ENCODE measurements at places on chromosomes 7 and 10.

DNA sequence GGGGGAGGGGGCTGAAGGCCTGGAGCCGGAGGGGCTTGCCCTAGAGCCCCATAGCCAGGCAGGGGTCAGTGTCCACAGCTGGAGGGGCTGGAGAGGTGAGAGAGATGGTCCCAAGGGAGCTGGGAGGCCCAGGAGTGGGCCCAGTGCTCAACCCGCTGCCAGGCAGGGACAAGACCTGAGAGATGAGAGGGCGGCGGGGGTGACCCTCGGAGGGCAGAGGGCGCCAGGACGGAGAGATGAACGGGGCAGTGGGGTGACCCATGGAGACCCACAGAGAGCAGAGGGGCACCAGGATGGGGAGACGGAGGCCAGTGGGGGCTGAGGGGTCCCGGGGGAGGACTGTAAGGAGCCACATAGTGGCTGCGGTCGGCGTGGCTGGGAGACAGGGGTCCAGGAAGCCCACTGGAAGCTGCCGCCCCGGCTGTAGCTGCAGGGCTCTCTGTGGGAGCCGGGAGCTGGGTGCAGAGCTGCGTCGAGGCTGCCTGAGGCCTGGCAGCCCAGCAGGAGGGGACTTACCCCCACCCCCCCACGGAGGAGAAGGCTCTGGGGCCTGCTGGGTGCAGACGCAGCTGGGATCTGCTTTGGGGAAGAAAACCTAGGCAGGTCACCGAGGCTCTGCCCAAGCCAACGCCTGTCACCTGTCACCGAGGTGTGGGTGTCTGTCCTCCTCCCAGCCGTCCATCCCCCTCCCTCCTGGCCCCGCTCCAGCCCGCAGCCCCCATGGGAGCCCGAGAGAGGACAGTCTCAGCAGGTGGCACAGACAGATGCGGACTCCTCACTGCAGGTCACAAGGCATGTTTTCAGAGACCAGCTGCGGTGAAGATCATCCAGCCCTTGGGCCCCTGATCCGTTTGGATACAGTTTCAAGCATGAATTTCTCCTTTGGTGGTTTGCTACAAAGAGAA is 25.1 kb downstream of the PWWP2B start:
- no peak for DNase-seq

DNA sequence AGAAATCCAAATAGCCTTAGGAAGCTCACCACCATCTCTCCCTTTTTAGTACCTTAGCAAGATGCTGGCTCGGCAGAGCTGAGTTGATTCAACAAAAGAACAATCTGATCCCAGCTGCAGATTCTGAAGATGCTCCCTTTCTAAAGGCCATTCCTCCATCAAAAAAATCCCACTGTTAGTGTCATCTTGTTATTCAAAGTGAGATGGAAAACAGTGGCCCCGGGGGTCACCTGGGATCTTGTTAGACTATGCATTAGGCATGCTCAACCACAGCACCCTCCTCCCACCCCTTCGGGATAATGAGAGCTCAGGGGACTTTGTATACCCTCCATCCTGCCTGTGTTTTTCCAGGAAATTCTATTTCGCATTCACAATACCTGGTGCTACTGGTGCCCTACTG is 2.4 kb downstream of the NCAPG2 start:
- DNase-seq: no peak

DNA sequence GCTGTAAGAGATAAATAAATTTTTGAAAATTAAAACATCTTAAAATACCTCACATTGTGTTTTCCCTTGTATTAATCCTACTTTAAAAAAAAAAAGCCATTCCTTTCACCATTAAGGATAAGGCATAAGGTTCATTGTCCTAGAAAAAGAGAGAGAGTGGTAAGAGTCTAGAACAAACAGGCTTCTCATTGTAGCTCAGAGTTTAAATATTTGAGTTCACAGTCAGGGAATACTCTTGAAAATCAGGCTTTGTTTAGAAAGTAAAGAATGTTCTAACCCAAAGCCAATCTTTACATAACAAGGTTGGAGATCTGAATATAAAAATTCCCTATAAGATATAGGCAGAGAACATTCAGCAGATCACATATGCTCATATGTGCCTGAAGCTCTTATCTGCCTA is 40.2 kb upstream of the TES start:
- no peak for DNase-seq

- no peak for DNase-seq
Measured at GRCh38 chr10:58755677-58756076, 243.0 kb downstream of the BICC1 start.

DNA sequence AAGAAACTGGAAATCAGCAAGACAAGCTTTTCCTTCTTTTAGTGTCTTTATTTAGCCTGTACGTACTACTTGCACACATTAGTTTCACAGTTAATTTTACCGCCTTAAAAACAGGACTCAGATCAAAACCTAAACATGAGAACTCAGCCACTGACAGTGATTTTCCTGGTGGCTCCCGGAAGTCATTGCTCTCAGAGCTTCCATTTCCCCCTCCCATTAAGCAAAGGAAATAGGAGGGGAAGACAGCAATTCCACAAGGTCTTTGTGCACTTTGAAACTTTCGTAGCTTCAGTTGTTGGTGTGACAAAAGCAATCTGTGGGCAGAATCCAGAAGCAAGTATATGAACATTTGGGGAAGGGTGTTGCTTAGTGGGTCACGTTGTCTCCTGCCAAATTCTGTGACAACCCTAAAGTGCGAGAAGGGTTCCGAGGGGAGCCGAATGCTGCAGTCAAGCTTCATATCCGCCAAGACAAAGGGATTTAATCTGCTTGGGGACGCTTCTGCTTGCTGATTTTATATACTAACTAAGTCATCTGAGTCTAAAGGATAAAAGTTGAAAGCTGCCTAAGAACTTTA is 30.4 kb downstream of the FAM53B start:
- DNase-seq: no peak

- no peak for DNase-seq
Measured at GRCh38 chr7:32293833-32294232, 196.3 kb downstream of the LSM5 start.

GRCh38 chr10:117541909-117542705 is 439 bp upstream of the EMX2 start:
- no peak for DNase-seq

GRCh38 chr10:121556918-121557573 is 41.2 kb downstream of the FGFR2 start:
- no peak for DNase-seq

GRCh38 chr10:58400609-58401008 is 15.4 kb downstream of the TFAM start:
- no peak for DNase-seq

DNA sequence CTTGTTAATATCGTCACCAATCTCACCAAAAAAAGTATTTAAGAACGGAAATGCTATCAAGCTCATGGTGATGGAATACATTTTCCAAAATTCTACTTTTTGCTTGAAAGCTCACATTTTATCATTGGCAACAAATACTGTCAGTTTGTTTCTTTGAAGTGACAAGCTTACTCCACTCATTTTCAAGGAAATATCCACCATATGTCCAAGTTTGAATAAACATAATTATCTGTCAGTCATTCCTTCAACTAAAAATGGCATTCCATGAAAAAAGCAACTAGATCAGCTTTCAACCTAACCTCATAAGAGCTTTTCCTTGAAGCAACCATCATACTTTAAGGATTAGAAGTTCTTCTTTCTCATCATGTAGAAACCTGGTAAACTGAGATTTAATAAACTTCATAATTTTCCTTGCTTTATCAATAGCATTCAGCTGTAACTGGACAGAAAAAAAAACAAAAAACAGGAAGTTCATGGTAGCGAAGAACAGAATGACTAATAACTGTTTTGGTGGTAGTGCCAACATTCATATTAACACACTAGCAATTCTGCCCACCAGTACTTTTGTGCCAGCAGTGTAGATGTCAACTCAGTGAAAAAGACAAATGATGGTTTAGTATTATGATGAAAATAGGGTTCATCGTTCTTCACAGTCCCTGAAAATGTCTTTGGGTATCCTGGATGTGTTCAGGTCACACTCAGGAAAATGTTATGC is 764.9 kb downstream of the GRM8 start:
- no peak for DNase-seq

DNA sequence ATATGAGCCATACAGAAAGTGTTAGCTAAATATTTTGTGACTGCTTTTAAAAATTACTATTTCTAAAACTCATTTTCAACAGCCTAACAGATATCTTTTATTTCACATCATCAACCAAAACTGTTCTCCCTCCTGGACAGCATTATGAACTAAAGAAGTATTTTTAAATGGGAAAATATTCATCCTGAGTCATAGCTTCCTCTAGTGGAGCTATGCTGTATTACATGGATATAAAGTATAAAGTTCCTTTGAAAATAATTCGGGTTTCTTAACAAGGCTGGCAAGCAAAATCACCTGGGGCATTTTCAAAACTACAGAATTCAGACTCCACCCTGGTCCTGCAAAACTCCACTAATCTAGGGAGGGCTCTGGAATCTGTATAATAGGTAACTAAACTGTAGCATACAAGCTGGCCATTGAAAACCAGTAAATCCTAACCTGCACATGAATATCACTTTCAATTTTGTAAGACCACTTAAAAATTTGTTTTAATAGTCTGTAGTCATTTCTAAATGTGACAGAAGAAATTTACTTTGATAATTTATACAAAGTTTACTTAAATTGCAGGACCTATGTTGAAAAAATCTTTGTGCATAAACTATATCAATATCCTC is 53.5 kb downstream of the SCIN start:
- DNase-seq: peak; percentile 20

DNA sequence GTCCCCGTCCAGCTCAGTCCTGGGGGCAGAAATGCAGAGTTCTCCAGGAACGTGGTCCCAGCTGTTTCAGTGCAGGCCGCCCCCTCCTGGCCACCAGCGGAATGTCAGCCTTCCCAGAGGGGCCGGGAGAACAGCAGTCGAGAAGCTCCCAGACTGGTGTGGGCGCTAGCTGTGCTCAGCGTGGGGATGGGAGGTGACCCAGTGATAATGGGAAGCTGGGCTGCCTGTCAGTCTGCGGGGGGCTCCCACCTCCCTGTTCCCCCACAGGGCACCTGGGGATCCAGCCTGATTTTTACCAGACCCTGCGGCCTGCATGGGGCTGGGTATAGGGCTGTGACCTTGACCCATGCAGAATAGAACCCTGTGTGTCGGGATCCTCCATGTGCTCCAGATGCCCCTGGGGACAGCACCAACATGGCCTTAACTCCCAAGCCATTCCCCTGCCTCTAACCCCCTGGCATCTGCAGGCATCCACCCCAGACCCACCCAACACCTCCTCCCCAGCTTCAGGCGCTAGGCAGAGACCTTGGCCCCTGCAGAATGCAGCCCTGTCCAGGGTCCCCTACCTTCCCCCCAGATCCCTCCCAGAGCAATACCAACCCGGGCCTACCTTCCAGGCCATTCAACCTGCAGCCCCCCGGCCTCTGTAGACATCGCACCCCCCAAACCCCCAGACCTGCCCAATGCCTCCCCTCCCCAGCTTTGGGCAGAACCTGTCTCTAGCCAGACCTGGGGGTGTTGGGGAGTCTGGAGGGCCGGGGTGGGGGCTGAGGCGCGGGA is 880 bp upstream of the ELN start:
- DNase-seq: peak; percentile 19

DNA sequence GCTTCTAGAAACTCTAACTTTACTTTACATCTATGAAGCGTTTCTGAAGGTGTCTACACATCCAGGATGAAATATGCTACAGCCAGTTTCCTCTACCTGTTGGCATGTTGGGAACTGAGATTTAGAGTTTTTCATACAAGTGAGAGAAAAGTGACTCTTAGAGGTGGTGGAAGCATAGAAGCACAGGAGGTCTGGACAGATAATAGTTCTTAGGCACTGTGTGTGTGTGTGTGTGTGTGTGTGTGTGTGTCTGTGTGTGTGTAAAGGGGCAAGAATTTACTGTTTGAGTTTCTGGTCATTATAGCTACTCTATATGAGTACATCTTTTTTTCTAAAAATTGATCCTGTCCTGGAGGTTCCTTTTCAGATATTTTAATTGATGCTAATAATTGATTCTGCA is 110.7 kb upstream of the MTPN start:
- DNase-seq: no peak

- DNase-seq: no peak
Measured at GRCh38 chr7:26419198-26419597, 127.5 kb downstream of the SNX10 start.

DNA sequence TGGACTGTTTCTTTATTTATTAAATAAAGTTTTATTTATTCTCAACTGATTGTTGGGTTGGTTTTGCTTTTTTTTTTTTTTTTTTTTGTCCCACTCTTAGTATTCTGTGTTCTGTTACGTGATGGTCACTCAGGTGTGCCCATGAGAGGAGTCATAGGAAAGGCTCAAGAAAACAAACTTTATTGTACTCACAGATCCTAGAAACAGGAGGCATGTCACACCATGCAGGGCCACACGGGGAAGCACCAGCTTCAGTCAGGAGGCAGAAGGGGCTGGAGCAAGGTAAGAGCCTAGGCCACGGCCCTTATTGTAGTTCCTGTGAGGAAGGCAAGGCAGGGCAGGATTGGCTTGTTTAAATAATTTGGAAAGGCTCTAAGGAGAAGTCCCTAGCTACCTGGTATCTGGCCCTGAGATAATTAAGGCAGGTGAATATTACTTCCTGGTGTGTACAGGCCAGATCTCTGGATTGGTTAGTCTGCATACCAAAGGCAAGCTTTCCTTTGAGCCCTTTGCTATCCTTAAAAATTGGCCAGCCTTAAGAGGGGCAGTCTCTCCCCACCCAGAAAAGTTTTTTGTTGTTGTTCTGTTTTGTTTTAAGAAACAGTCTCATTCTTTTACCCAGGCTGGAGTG is 8.3 kb downstream of the ATOH7 start:
- DNase-seq: no peak

GRCh38 chr10:84173501-84173929 is at the start of gene GPR15LG:
TSS of gene GPR15LG (plus strand) at chr10:84173801. CDS start at chr10:84173852, 51 bp downstream.
- DNase-seq: no peak

GRCh38 chr7:68429411-68430117 is 1168.7 kb upstream of the AUTS2 start:
- DNase-seq: no peak

GRCh38 chr7:105352901-105353668 is 35.6 kb downstream of the SRPK2 start:
- no peak for DNase-seq
